SJCRH30 (cell line): ENCODE measurements at places on chromosomes 4 and X.

DNA sequence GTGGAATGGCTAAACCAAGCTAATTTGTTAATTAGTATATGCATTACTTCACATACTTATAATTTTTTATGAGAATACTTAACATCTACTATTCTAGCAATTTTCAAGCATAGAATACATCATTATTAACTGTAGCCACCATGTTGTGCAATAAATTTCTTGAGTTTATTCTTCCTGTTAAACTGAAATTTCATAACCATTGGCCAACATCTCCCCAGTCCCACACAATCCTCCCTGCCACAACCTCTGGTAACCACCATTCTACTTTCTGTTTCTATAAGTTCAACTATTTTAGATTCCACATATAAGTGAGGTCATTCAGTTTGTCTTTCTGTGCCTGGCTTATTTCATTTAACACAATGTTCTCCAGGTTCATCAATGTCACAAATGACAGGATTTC, 208.5 kb downstream of the PPP4R3C start:
- no peak for DNase-seq

- no peak for DNase-seq
These were observed 401.8 kb downstream of the PABPC4L start for GRCh38 chr4:133799717-133800315.

DNA sequence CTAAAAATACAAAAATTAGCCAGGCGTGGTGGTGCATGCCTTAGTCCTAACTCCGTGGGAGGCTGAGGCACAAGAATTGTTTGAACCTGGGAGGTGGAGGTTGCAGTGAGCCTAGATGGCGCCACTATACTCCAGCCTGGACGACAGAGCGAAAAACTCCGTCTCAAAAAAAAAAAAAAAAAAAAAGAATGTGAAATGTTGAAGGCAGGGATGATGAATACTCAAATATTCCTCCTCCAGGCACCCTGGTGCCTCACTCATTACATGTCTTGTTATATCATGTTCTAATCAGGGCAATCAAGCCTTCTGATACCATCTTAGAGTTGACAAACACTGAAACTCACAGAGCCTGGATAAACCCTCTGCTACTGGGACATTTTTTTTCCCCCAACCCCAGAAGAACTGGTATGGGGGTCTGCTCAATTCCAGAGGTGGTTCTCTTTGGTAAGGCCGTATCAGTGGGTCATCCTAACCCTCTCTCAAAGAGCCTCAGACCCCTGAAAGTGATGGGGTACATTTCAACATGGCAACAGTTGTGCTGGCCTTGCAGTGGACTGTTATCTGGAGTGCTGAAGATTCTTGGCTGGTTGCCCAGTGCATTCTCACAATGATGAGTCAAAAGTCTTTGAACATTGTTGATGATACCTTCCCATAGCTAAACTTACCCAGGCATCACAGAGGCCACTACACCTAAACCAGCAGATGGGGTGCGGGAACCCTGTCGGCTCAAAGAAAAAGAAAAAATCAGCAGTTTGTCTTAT, 2.4 kb upstream of the SH3KBP1 start:
- peak; percentile 48 for DNase-seq

DNA sequence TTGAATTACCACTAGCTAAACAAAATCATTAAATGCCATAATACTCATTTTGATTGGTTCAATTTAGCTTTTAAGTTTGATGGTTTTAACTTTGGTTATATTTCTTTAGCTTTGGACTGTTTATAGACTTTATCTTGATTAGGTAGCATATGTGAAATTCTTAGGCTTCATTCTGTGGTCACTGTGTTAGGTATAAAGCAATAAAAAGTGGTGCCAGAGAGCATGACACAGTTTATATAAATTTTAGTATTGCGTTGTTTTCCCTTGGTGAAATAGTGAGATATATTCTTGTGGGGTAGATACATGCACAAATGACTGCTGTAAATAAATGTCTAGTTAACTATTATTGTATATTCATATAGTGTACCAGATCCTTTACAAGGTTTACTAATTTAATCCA, 474.2 kb upstream of the GRID2 start:
- DNase-seq, result no peak

DNA sequence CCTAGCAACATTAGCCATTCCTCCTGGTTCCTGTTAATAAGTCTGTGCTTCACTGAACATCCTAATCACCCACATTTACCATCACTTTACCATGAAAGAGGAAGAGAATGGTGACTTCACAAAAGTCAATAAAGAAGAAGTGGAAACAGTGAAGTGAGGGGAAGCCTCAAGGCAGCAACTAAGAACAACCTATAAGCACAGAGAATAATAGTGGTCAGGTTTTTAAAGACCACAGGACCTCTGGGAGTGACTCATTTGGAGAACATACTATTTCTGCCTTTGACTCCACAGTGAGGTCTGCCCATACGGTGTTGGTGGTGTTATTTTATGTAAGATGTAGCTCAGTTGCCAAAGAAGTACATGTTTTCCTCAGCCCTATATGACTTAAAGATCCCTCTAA, 86.0 kb upstream of the TET2 start:
- peak; percentile 25 for DNase-seq

- no peak for DNase-seq
These were observed 419.1 kb upstream of the KLHL4 start for GRCh38 chrX:87098477-87098876.

DNA sequence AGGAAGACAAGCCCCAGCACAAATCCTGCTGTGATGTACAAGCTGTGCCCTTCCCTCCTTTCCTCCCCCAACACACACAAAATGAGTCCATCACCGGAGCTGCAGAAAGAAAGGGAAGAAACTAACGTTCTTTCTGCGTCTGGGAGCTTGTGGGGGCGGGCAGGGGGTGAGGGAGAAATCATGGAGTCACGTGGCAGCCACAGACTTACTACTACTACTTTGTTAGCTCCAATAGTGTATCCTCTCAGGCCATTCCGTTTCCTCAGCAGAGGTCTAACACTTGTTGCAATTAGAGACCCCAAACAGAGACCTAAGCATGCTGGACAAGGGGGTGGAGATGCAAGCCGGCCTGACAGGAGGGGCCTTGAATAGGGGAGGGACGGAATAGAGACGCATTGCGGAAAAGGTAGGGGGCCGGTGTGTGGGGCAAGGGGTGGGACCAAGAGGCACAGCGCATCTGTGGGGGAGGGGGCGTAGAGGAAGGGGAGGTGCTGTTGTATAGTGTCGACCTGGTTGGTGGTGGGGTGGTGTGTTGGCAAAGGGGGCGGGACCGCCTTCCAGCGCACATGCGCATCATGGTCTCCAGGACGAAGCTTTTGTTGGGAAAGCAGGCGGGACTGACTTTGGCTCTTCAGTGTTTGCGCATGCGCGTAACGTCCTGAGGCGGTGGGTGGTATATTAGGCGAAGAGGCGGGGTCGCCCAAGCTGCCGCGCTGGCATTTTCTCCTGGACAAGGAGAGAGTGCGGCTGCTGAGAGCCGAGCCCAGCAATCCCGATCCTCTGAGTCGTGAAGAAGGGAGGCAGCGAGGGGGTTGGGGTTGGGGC, at the start of gene MAGED1:
Gene MAGED1 (plus strand): TSS at position 703 of the 825 bp plus-strand sequence. CDS start 682 bp downstream, outside the sequence.
- peak; percentile 92 for DNase-seq

GRCh38 chr4:182843808-182844325, 73.3 kb downstream of the DCTD start:
- DNase-seq, result no peak

- peak; percentile 30 for DNase-seq
These were observed 26.5 kb downstream of the ADH5 start for GRCh38 chr4:99062120-99062519.

DNA sequence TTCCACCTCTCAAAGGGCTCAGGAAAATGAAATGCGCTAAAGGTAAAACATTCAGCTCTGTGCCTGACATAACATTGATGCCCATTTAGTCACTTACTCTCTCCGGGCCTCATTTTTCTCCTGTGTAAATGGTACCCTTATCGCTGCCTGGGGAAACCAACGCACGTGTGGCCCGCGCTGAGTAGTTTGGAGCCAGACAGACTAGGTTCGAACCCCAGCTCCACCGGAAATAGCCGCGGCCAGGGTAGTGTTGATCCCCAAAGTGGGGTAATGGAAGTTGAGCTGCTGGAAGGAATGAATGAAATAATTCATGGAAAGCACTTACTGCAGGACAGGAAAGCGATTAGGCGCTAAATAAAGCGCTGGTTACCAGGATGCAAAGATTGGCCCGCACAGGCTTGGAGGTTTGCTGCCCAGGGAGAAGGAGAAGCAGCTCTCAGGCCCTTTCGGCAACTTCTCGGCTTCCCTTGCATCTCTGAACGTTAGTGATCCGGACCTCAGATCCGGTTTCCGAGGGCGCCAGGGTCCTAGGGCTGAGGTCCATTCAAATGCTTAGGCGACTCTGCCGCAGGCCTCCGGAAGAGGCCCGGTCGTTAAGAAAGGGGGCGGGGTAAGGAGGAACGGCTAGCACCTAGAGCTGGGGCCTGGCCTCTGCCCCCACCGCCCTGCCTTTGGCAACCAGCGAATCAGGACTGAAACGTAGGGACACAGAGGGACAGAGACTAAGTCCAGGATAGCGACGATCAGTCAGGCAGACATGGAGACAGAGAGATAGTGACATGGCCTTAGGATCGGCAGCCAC, 13.3 kb downstream of the NKX3-2 start:
- no peak for DNase-seq

DNA sequence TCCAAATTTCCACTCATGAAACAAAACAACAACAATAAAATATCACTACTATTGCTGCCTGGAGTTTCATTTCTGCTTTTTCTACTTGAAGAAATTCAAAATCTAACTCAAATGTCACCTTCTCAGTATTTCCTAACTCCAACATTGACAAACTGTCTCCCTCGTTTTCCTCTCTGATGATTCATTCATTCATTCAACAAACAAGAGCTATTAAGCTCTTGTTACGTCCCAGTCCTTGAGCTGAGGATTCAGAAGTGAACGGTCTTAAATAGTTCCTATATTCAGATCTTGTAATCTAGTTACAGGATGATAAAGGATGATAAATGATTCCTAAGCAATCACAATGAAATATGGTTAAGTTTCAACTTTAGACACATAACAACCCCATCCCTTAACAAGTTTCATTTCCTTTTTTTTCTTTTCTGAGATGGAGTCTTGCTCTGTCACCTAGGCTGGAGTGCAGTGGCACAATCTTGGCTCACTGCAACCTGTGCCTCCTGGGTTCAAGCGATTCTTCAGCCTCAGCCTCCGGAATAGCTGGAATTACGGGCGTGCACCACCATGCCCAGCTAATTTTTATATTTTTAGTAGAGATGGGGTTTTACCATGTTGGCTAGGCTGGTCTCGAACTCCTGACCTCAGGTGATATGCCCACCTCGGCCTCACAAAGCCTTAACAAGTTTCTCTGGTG, 1.7 kb downstream of the SLC9B2 start:
- no peak for DNase-seq

DNA sequence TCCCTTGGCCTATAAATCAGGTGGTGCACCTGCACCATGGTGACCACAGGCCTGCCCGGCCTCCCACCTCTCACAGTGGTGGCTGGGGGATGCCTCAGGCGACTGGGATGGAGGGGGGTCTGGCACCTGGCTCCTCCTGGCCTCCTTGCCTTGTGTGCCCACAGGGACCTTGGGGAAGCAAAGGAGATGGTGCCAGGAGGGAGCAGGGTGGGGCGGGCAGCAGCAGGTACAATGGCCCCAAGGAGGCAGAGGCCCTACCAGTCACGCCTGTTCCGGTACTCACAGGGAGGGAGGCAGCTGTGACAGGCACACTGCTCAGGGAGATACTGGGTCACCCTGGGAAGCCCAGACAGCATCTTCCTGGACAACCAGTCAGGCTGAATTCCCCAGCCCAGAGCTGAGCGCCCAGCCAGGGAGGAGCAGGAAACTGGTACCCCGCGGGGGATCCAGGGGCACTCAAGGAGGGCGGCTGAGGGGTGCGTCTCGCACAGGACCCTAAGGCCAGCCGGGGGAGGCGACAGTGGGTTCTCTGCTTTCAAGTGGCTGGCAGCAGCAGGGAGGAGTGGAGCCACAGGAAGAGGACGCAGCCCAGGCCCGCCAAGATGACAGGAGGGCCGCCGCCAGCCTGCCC, 1.2 kb upstream of the TREX2 start:
- no peak for DNase-seq

GRCh38 chr4:130760246-130760645, 1664.3 kb downstream of the C4orf33 start:
- no peak for DNase-seq

GRCh38 chr4:76984127-76984526, 34.6 kb downstream of the SEPTIN11 start:
- no peak for DNase-seq

- no peak for DNase-seq
These were observed 1.5 kb downstream of the ASMTL start for GRCh38 chrX:1451251-1451660.

GRCh38 chrX:136192839-136193414, 45.6 kb downstream of the FHL1 start:
- DNase-seq, result peak; percentile 33

- no peak for DNase-seq
These were observed at the start of gene PLAC1 for GRCh38 chrX:134658002-134658759. TSS of gene PLAC1 (minus strand) at chrX:134658471. CDS start at chrX:134566682, 91,789 bp downstream.

DNA sequence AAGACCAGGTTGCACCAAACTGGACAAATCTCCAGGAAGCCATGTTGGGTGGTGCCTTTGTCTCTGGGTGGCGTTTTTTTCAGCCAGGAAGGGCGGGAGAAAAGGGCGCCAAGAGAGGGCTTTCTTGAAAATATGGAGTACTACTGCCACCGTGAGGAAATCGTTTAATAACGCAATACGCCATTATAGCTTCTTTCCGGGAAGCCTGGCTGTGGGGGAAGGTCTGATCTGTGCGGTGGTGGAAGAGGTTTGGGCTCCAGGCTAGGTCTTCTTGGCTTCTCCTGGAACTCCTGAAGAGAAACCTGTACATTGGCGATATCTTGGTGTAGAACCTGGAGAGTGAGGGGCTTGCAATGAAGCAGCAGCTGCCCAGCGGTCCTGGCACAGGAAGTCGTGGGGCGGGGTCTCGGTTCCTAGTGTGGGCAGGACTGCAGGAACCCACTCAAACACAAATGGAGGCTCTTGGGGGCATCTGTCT, 202.7 kb downstream of the OR13H1 start:
- DNase-seq, result no peak

GRCh38 chr4:136056748-136057147, 1475.5 kb downstream of the PCDH18 start:
- DNase-seq, result no peak

DNA sequence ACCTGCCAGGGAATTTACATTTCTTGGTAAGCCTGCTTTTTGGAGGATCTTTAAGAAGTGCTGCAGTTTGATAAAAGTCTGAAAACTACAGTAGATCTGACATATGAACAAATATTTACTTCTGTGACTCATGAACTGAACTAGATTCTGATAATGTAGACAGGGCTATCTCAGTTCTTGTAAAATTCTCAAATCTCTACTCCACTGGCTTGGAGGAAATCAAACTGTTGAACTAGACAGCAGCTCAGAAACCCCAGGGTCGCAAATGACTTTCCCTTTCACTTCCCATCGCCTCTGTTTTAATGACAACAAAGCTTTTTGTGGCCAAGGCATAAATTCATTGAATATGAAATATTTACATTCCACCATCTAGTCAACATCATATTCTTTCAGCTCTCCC, 15.4 kb upstream of the OCIAD1 start:
- no peak for DNase-seq

GRCh38 chr4:88244816-88245579, 39.4 kb downstream of the PPM1K start:
- DNase-seq, result peak; percentile 95
